ENCODE measurements at places on chromosomes 13 and 19. TPM values are rescaled to one million over a fixed set of nuclear protein-coding genes. Genes with fewer than 3 reads are reported as not detected.

Gene OLFM2
- total RNA-seq: under 0.01 TPM

Gene DACT3
- total RNA-seq: 0.13 TPM

Gene TRPC4
- total RNA-seq: 0.26 TPM

Gene DAND5
- not detected for total RNA-seq

Gene TNNT1
- total RNA-seq: 65.0 TPM

Gene SYNGR4
- total RNA-seq: not detected

Gene RLN3
- total RNA-seq: not detected

Gene CEACAM16
- not detected for total RNA-seq

Gene ATP11A
- total RNA-seq: 4.7 TPM

Gene IZUMO4
- total RNA-seq: 5.9 TPM

Gene TEX29
- not detected for total RNA-seq

Gene ICAM4
- total RNA-seq: 4.0 TPM

Gene FUT2
- total RNA-seq: 7.9 TPM

Gene ZNF14
- 4.2 TPM for total RNA-seq

Gene ZNF667
- 2.6 TPM for total RNA-seq

All from bronchial epithelial cell (primary cell).